ENCODE measurements at places on chromosomes 13 and 19.

DNA sequence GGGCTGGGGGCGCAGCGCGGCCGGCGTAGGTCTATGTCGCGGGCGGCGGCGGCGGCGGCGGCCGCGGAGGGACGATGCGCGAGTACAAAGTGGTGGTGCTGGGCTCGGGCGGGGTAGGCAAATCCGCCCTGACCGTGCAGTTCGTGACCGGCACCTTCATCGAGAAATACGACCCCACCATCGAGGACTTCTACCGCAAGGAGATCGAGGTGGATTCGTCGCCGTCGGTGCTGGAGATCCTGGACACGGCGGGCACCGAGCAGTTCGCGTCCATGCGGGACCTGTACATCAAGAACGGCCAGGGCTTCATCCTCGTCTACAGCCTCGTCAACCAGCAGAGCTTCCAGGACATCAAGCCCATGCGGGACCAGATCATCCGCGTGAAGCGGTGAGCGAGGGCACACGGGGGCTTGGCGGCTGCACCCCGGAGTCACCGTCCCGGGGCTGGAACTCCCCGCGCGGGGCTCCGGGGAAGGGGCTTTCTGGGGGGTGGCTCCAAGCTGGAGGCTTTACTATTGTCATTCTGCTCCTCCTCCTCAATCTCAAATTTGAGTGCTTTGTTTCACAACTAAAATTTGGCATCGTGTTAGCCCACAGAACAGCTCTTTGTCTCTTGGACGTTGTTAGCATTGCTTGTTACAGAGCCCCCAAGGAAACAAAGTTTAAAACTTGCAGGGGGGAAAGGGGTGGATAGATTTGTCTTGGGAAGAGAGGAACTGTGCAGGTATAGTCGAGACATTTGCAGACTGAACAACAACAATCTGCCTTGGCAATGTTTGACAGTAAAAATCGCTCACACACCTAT is 630 bp downstream of the RAP2A start:
- peak; percentile 32 for DNase-seq

DNA sequence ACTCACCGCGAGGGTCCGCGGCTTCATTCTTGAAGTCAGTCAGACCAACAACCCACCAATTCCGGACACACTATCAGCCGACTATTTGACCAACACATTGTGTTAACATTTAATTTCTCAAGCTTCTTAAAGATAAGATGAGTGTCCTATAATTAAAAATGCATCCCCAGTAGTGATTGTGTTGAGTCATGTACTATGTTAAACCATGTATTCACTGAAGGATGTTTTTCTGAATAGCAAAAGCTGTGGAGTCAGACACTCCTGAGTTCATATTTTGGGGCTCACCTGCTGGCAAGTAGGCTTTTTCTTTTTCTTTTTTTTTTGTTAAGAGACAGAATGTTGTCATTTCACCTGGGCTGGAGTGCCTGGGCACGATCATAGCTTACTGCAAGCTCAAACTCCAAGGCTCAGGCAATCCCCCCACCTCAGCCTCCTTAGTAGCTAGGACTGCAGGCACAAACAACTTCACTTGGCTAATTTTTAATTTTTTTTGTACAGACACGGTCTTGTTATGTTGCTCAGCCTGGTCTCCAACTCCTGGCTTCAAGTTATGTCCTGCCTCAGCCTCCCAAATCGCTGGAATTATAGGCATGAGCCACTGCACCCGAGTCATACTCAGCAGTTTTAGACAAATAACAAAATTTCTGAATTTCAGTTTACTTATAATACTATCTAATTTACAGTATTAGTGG is 606.9 kb downstream of the PCDH9 start:
- no peak for DNase-seq

DNA sequence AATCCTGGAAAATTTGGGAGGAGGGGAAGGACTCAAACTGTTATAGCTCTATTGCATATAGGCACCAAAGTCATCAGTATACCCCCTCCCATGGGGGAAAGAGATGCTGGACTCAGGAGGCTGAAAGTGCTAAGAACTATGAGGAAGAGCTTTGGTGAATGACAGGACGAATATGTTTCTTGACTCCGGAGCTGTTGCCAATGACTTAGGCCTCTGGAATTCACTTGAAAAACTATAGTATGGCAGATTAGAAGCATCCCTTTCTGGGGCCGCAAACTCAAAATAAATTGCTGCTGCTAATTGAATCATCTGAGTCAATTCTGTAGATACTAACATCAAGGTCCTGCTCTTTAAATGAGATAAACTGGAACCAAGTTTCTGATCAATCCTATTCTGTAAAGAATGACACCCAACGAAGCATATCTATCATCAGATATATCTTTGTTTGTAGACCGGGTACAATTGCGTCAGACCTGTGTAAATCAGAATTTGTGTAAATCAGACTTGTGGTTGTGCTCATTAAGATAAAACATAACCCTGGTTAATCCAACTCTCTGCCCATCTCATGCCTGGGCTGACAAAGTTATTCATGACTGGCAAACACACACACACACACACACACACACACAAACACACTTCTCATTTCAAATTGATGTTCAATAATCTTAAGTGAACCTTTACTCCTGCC is 1793.8 kb upstream of the PCDH20 start:
- DNase-seq = no peak

- DNase-seq = no peak
These were observed 38.2 kb upstream of the CEACAM21 start for GRCh38 chr19:41537789-41538188.

- no peak for DNase-seq
These were observed 16.6 kb downstream of the TMEM255B start for GRCh38 chr13:113775451-113776145.

DNA sequence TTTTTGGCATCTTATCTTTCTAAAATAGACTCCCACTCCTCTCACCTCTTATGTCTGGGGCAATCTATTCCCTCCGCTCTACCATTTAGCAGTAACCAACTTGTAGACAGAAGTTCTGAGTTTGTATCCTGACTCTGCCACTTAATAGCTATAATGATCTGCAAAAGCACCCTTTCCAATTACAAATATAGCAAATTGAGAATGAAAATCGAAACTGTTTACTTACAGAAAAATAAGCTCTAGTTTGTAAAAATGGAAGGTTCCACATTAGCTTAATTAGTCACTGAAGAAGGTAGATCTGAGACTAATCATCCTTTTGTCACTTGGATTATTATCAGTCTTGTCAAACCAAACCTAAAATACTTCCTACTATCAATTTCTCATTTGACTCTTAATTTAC is 409.3 kb downstream of the DIAPH3 start:
- DNase-seq = no peak

GRCh38 chr19:56245121-56245740 is 27.3 kb upstream of the EDDM13 start:
- no peak for DNase-seq

DNA sequence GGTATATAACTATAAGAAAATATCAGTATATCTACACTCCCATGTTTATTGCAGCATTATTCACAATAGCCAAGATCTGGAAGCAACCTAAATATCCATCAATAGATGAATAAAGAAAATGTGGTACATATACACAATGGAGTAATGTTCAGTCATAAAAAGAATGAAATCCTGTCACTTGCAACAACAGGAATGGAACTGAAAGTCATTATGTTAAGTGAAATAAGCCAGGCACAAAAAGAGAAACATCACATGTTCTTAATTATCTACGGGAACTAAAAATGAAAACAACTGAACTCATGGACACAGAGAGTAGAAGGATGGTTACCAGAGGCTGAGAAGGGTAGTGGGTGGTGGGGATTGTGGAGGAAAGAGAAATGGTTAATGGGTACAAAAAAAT is 665.2 kb downstream of the TBC1D4 start:
- DNase-seq = no peak

GRCh38 chr19:41638641-41639081 is 11.8 kb upstream of the CEACAM4 start:
- no peak for DNase-seq

DNA sequence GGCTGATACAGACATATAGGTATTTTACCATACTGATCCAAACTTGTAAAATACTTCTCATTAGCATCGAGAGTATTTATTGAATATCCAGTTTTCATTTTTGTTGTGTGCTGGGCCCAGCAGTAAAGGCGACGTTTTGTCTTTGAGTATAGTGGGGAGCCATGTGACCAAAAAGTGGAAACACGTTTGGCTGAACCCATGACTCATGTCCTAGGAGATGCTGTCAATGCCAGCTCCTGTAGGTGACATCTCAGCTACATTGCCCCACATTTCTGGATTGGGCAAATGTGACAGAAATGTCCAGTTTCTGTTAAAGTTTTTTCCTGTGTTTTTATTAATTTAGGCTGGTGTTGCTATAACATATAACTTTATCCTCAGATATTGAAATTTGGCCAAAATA is 26.1 kb upstream of the GTF3A start:
- DNase-seq = no peak

- DNase-seq = no peak
These were observed 2.1 kb downstream of the CYP4F3 start for GRCh38 chr19:15642807-15643206.

GRCh38 chr13:106373304-106373988 is 162.0 kb downstream of the EFNB2 start:
- DNase-seq = no peak

DNA sequence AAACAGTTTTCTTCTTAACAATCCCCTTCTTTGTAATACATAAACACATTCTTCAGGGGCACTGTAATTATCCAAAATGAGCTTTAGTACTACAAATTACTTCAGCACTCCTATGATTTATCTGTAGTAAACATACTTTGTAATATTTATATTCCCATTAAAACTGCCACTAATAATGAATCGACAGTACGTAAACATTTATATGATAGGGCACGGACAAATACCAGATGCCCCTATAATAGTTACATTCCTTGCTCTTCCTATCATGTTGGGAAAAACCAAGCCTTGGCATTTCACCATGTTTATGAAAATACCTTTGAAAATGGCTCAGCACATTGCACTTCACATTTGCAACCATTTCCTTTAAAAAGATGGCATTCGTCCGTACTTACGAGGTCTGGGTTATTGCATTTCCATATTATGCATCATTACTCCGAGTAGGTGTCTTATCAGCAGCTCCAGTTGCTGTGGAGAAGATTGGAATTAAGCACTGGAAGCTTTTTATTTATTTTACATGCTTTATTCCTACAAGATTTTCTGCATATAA is 1043.4 kb downstream of the DIAPH3 start:
- no peak for DNase-seq

- DNase-seq = peak; percentile 10
These were observed 44.5 kb upstream of the GTF3A start for GRCh38 chr13:27379694-27380641.

DNA sequence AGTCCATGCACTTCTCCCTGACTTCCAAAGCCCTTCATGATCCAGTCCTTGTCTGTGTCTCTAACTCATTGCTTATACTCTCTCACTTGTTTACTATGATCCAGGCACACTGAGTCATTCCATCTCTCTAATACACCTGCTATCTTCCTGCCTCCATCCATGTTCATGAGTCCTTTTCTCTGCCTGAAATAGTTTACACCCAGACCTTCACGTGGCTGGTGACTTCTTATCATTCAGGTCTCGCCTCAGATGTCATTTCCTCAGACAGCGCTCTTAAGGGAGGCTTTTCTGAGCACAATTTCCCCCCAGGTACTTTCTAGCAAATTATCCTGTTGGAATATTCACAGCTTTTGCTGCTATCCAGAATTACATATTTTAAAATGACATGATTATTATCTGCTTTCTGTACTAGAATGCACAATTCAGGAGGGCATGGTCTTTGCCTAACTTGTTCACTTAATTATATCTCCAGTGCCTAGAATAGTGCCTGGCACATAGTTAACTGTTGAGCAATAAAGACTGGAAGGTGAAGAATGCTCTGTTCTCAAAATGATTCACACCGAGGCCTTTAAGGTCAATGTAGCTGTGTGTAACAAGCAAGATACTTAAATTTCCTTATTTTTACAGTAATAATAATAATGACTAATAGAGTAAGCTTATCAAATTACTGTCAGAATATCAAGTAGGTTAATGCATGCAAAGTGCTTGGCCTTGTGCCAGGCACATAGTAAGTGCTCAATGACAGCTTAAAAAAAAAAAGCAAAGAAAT is 183.7 kb upstream of the SPRY2 start:
- no peak for DNase-seq

DNA sequence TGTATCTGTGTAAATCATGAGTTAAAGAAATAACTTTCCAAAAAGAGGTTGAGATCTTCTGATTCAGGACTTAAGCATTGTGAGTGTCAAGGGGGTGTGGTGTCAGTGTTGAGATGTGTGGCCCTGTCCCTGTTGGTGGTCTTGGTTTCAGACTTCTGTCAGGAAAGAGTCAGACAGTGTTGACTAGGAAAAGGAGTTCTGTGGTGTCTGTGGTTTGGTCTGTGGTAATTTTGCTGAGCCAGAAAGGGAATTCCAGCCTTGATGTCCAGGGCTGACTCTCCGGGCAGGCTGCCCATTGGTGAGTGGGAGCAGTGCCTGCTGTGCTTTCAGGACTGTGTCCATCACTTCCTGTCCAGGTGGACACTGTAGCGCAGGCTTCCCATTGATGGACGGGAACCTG is 39.8 kb upstream of the IGFL4 start:
- DNase-seq = no peak

GRCh38 chr19:45492627-45493470 is 4.0 kb downstream of the RTN2 start:
- DNase-seq = no peak

GRCh38 chr13:50378509-50379044 is 363.3 kb downstream of the KCNRG start:
- no peak for DNase-seq

GRCh38 chr13:28967029-28967915 is 147.1 kb downstream of the MTUS2 start:
- no peak for DNase-seq

DNA sequence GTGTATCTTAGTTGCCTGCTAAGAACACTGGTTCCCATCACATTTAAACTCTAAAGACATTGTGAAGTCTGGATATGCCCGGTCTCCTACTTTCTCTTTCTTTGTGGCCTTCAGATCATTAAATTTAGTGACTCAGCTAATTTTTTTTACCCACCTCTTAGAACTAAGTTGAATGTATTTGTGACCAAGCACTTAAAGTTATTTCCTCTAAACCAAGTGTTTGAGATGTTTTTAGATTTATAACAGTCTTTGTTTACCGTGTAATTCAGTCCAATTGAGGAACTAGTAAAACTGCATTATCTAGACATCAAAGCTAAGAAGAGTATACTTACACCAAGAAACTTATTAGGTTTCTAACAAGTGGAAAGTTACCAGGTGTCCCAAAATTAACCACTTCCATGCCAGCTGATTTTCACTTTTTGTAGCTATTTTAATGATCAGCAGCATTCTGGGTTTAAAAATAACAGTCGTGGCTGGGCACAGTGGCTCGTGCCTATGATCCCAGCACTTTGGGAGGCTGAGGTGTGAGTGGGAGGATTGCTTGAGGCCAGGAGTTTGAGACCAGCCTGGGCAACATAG is 53.1 kb downstream of the ARHGAP35 start:
- DNase-seq = no peak

- no peak for DNase-seq
These were observed 1000.6 kb downstream of the OLFM4 start for GRCh38 chr13:54029226-54029625.

All from stimulated activated CD4-positive, alpha-beta T cell treated with anti-CD3 and anti-CD28 coated beads, TNF-alpha, amount 100 ng/mL, for 24 hours (primary cell).